RKO (cell line): ENCODE measurements at places on chromosomes 7 and 10.

DNA sequence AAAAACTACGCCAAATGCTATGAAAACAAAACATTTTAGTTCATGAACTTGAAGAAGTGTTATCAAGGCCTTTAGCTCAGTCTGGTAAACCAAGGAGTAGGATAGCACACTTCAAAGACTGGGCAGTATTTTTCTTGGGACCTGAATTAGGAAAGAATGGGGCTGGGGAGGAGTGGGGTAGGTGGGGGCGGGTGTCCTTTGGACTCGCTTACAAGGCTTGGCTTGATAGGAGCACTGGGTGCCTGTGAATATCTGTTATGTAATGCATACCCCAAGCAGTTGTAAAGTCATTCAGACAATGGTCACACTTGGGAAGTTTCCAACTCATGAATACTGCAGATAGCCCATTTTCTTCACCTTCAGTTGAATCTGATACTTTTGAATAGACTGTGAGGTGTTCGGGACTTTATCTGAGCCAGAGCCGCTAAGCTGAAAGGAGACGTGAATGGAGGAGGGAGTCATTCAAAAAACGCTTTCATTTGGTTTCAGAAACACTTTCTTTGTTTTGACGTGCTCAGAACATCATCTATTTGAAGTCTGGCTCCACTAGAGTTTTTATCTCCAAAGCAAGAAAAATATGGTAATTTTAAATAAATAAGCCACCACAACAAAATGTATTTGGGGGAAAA lies 70.1 kb upstream of the FAM204A start:
- DNase-seq = no peak

DNA sequence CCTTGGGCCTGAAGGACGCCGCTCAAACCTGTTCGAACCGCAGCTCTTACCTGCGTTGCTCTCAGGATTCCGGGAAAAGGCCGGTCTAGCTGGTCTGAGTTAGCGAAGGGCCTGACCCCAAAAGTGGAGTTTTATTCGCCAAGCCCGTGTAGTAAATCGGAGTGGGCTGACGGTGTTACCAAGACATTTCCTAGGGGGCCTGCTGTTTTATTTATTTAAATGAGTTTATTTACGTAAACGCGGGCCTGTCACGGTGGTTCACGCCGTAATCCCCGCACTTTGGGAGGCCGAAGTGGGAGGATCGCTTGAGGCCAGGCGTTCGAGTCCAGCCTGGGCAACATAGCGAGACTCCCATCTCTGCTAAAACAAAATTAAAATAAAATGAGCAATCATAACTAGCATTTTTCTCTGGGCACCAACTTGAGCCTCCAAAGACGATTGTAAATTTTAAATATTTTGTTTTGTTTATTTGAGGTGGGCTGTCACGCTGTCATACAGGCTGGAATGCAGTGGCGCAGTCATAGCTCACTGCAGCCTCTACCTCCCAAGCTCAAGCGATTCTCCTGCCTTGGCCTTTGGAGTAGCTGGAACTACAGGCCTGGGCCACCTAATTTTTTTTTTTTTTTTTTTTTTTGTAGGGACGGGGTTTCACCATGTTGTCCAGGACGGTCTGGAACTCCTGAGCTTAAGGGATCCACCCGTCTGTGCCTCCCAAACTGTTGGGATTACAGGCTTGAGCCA lies 903 bp downstream of the ZNF655 start:
- peak; percentile 65 for DNase-seq

GRCh38 chr10:121668314-121669027 lies 70.2 kb upstream of the FGFR2 start:
- DNase-seq = no peak

- DNase-seq = no peak
These were observed 69.2 kb downstream of the PHYHIPL start for GRCh38 chr10:59245686-59246085.

DNA sequence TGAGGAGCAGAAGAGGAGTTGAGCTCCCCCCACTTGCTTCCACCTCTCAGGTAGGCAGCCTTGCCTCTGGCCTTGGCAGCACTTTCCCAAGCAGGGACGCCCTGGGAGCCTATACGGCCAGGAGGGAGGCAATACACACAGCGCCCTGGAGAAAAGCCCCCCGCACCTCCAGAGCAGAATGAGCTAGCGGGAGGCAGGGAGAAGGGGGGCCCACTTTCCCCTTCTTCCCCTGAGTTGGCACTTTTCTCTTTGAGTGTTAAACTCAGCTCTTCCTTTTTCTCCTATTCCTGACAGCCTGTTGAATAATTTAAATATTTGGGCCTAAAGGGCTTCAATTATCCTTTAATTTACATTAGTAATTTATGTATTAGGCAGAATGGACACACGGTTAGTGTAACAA lies 35.8 kb downstream of the UNC5B start:
- DNase-seq = no peak

DNA sequence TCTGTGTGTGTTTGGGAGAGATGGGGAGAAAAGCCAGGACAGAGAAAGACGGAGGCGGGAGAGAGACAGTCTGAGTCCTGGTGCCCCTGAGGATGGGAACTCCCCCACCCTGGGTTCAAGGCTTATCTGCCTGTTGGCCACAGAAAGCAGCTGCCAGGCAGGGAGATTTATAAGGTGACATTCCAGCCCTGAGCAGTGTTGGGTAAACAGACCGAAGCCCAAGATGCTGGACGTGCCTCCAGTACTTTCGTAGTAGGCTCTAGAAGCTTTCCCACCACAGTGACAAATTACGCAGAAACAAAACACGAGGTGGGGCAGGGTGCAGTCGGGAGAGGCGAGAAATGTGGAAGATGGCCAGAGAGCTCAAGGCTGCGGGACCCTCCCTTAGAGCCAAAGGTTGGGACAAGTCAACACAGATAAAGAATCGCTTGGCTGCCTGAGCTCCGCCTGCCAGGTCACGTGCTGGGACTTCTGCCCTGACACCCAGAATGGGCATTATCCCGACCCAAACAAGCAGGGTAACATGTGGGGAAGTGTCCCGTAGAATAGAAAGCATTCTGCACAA lies 41.1 kb downstream of the CCDC3 start:
- DNase-seq = no peak

DNA sequence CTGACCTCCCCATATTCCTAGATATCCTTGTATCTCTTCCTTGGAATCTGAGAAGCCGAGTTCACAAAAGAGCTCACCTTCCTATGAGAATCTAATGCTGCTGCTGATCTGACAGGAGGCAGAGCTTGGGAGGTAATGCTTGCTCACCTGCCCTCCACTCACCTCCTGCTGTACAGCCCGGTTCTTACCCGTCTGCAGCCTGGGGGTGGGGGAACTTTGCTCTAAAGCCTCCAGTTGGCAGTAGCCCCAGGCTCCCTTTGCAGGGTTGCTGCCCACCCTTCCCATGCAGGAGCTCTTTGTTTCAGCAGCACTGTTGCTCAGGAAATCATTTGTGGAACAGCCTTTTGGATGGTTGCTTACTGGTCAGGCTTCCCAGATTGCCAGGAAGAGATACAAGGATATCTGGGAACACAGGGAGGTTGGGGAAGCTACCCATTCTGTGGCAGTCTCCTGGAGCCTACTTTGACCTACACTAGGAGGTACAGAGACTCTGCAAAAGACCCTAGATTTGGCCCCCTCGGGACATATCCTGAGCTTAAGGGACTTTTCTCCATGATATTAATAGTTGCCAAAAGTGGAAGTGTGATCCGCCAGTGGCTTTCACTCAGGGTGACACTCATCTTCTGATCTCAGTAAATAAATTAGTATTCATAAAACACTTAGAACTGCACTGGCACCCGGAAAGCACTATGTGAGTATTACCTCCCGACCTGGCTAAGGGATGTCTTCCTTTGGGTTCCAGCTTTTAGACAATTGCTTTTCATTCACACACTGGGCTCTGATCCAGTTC lies 363.7 kb upstream of the PODXL start:
- DNase-seq = no peak

DNA sequence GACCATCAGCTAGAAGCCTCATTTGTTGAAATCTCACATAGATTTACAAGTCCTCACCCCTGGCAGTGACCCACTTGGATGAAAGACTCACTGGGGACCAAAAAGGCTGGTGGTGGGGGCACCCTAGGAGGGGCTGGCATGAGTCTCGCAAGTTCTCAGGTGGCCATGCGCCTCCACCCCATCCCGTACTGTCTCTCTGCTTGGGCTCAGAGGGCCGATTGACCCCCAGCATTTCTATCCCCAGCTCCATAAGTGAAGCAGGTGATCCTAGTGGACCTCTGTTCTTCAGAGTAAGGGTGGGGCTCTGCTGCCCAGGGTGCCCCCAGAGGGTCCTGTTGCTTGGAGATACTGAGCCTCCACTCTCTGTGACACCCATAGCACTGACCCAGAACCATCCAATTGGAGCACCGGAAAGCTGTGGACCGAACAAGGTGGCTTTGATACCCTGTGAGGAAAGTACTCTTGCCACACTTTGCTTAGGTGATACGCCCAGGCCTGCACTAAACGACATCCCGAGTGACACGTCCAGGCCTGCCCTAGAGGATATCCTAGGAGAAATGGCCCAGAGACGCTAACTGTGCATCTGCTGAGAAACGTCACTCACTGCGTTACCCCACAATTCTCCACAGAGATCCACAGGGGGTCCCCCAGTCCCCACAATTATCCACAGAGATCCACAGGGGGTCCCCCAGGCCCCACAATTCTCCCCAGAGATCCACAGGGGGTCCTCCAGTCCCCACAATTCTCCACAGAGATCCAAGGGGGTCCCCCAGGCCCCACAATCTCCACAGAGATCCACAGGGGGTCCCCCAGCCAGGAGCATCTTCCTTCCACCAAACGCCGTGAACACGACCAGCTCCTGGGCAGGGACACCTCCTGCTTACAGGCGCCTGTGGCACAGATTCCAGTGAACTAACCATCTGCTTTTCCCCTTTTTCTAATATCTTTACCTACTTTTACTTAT lies 262.9 kb downstream of the PTPRN2 start:
- no peak for DNase-seq

GRCh38 chr7:18788026-18788425 lies 292.5 kb downstream of the HDAC9 start:
- no peak for DNase-seq

- no peak for DNase-seq
These were observed 30.6 kb downstream of the CFAP46 start for GRCh38 chr10:132911786-132912097.

DNA sequence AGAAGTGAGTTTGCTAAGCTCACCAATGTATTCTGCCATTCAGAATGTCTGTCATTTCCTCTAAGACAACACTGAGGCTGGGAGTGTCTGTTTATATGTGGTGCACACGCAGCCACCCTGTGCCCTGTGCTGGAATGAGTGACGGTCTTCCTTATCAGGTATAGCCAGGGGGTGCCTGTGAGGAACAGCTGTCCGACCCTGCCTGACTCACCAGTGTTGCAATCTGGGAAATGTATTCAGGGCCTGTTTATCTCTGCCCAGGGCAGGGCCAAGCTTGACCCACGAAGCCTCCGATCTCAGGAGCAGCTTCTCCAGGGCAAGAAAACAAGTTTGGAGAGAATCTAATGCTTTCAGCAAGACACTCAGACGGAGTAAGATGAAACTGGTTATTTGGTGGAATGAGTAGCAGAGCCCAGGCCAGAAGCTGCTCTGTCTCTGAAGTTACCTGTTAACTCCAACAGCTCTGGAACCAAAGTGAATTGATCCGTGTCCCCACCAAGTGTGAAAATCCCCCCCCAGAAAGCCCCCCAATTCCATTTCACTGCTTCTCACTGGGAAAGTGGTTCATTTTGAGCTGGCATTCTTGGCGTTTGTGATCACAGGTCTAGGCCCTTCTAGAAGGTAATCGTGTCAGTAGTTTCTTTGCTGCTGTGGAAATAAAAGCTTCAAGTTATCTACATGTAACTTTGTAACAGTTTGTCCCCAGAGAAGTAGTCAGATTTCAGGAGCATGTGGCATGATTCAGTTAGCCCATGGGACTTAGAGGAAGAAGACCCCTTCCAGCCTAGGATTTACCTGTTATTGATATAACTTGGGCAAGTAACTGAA lies 6.1 kb upstream of the UBE2H start:
- peak; percentile 48 for DNase-seq

DNA sequence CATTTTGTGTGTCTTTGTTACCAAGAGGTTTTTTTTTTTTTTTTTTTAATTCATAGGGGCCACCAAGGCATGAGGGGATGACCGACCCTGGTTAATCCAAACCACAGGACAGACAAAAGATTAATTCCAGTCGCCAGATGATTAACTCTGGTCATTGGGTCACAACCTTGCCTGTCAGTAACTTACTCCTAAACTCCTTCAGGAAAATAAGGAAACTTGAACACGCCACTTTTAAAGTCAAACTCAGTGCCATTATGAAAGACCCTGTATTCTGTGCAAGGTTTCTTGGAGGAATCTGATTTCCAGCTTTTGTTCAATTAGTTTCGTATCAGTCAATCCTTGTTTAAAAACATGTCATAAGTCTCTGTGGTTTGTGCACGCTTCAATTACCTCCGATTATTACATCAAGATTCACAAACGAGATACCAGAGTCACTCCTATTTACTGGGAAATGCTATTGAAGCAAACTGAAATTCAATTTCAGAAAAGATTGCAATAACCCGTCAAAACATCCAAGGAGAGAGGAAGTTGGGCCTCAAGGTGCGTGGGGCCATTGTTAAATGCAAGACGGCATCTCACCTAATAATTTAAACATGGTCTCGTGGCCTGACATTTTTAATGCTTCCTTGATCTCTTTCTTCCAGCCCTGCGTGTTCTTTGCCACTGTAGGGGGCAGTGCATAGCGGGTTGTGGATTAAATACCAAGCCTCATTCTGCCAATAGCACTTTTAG lies 44.0 kb downstream of the NRP1 start:
- no peak for DNase-seq

DNA sequence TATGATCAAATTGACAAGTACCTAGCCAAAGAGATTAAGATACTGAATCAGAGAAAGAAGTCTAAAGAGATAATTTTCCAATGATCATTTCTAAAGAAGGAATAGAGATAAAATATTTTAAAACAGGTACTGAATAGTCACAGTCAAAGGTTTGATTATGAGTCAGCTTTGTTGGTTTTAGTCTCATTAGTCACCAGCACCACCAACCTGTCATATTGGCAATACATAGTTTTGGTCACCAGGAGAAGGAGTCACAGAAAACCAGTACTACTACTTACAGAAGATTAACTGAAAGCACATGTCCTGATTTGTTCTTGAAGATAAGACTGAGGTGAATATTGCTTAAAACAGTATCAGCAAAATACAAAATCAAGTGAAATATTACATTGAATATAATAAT lies 34.6 kb downstream of the ZEB1 start:
- peak; percentile 82 for DNase-seq

- DNase-seq = no peak
These were observed 381.9 kb upstream of the SEMA3C start for GRCh38 chr7:81300753-81301152.

DNA sequence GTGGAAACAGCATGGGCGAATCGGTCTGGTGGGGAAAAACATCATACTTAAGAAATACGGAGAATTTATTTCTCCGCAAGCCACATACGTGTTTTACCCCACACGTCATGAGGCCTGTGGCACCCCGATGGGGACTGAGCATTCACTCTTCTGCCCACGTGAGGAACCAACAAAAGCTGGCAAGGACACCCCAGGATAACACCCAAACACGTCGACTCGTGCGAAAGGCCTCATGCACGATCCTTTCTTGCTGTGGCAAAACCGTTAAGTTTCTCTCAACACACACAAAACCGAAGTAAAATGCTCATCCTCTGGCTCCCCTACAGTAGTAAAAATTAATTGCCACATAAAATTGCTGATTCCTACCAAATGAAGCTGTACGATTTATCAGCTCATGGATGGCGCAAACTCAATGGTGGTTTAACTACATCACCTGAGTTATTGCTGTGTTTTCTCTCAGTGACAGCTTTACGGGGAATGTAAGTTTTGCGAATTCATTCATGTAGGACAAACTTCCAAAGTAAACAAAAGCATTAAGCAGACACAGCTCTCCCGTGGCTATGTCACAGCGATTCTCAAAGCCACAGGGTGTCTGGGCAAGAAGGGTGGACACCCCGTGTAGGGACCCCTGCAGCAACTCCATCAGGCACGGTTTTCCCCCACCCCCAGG lies 97.0 kb downstream of the CTBP2 start:
- DNase-seq = no peak
